ENCODE measurements at places on chromosomes 16 and 17. TPM values are rescaled to one million over a fixed set of nuclear protein-coding genes. Genes with fewer than 3 reads are reported as not detected.

The XYLT1 gene
- 4.2 TPM for total RNA-seq

The SYT17 gene
- not detected for total RNA-seq

The MFAP4 gene
- total RNA-seq, result 47.1 TPM

The CETP gene
- total RNA-seq, result not detected

The ADCY9 gene
- 18.0 TPM for total RNA-seq

The FBXW10B gene
- total RNA-seq, result not detected

The GNGT2 gene
- not detected for total RNA-seq

The KCTD19 gene
- not detected for total RNA-seq

The SLC38A8 gene
- not detected for total RNA-seq

The SLC13A2 gene
- total RNA-seq, result not detected

The CFAP97D1 gene
- total RNA-seq, result not detected

The ZG16 gene
- total RNA-seq, result not detected

The BLTP2 gene
- total RNA-seq, result 102 TPM

Data from cardiac atrium fibroblast (primary cell).